ENCODE measurements at places on chromosomes 12 and 14.

DNA sequence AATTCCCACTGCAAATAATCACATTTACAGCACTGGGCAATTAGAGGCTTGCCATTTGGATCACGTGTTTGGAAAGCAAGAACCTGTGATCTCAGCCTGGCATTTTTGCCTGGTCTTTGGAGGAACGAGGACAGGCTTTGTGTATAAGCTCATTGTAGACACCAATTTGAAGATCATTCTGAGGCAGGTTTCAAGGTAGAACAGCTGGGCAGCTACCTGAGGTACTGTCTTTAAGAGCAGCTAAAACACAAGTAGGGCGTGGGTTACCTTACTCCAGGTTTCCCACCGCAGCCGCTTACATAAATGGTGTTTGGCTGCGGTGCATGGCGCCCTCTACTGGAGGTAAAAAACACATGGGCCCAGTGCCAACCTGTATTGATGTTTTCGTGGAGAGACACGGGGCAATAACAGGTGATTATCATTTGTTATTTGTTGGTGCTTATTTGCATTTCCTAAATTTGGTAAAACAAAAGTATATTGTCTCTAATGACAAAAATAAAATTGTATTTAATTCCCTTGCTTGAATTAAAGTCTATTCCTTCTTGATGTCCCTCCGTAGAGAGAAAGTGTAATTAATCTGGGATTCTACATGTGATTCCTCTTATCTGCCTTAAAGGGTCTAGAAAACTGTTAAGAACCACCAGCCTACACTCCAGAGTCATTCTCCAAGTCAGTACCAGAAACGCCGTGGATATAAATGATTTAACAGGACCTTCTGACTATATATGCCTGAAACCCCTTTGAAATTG lies 69.7 kb downstream of the SVOP start:
- peak; percentile 71 for DNase-seq

DNA sequence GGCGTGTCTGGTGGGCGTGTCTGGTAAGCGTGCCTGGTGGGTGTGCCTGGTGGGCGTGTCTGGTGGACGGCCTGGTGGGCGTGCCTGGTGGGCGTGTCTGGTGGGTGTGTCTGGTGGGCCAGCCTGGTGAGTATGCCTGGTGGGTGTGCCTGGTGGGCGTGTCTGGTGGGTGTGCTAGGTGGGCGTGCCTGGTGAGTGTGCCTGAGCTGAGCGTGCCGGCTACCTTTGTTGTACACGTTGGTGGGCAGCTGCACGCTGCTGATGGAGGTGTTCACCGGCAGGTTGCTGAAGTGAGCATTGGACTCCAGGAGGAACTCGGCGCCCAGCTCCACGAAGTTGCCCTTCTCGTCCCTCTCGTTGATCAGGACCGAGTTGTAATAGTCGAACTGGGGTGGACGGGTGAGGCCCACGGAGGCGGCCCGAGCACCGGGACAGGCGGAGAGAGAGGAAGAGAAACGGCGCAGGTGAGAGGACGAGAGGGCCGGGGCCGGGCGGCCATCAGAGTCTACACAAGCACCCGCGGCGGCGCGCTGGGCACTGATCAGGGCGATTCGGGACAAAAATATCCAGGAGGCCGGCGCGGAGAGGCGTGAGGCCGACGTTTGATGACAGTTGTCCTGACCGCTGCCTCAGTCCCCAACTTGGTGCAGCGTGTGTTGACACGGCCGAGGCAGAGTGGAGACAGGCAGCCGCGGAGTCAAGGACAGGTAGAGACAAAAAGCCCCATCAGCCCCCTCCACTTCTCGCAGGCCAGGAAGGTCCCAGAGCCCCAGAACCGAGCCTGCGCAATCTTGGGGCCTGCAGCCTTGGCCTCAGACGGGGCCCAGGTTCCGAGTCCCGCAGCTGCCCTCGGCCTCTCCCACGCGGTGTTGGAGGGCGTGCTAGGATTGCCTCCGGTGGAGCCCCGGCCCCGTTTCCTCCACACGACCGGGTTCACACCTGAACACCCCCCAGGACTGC lies 10.5 kb downstream of the CACNA2D4 start:
- DNase-seq = no peak

GRCh38 chr14:22333422-22334274 lies 255.4 kb downstream of the DAD1 start:
- DNase-seq = no peak

DNA sequence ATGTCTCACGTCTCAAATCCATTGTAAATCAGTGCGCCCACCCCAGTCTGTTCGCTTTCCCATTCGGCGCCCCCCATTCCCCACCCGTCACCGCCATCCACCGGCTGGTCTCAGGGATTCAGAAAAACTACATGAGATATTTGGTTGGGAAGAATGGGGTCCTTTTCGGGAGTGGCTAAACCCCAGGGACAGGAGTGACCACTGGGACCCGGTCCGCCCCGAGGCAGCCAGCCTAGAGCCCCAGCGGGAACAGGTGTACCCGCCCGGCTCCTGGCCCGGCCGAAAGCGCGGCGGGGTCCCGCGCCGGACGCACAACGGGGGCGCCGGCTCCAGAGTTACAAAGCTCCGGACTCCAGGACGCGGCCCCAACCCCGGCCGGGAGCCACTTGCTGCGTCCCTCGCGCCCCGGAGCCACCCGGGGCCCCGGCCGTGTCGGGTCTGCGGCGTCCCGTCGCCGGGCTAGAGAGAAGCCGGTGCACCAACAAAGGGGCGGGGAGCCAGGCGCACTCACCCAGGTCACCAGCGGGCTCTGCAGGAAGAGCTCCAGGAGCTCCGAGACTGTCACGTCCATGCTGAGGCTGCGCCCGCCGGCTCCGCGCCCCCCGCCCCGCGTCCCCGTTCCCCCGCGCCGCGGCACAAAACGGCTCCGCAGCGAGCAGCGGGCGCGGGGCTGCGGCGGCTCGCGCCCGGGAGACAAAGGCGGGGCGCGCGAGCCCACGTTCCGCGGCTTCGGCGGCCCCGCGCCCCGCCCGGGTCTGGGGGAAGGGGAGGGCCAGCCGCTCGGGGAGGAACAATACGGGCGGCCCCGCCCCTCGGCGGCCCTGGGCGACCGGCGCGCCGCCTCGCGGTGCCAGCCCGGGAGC lies at the start of gene CCDC88C:
Gene CCDC88C, minus strand, starts transcription at position 701 of the 863 bp plus-strand sequence. Its CDS starts 130 bp downstream, at position 571.
- no peak for DNase-seq

DNA sequence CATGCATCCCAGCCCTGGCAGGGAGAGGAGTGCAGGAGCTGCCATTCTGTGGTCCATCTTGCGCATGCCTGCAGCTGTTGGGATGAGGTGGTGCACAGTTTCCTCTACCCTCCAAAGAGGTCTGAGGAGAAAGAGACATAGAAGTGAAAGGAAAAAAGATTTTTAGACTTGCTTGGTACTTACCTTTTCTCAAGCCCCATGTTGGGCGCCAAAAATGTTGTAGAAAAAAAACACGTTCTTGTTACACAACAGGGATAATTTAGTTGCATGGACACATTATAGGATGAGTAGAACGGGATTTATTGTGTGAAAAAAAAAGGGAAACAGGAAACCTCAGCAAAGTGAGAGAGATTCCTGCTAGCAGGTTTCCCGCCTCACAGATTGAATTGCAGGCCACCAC lies 244.4 kb upstream of the GARIN2 start:
- peak; percentile 2 for DNase-seq

DNA sequence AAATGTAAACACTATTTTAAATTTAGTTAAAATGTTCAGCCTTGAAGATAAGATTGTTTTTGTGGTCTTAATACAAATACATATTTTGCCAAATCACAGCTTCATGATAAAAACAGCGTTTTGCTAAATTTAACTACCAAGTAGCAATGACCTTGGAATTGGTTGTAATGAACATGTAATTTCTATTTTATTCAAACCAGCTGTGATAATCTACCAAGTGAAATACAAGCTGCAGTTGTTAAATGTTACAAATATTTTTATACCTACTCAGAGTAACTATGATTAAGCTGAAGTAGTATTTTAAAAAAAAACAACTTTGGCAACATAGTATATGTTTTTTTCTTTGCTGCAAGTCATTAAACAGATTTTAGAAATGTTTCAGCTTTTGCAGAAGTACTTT lies 96.2 kb downstream of the CPSF2 start:
- no peak for DNase-seq

DNA sequence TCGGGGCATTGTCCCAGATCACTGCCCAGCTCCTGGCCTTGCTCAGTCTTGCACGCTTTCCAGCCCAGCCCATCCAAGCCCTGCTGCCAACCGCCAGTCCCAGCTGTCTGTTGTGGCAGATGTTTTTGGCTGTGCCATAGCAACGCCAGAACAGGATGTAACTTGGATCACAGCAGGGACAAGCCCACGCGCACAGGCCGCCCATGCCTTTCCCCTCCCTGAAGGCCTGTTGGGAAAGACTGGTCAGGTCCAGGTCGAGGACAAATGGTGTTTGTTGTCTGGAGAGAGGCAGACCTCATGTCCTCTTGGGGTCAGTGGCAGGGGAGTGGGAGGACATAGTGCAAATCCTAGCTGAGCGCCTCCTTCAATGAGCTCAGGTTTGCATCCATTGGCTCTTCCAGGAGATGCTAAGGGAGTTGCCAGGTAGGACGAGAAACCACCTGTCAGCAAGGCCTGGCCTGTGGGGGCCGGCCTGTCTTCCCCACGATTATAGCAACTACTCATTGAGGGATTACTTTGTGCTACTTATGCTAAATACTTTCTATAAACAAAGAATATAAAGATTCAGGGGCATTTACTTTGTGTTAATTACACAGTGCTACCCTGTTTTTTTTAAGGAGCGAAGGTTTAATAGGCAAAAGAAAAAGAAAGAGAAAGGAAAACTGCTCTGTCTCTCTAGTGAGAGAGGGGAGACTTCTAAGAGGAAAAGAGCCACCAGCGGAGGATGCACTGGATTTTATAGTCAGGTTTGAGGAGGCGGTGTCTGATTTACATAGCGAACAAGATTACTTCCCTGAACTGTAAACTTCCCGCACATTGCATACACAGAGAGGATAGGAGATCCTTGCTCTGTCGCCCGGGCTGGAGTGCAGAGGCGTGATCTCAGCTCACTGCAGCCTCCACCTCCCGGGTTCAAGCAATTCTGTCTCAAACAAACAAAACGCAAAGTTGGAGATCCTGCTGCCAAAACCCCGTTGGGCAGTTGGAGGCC lies 42.8 kb upstream of the CORO1C start:
- peak; percentile 68 for DNase-seq

DNA sequence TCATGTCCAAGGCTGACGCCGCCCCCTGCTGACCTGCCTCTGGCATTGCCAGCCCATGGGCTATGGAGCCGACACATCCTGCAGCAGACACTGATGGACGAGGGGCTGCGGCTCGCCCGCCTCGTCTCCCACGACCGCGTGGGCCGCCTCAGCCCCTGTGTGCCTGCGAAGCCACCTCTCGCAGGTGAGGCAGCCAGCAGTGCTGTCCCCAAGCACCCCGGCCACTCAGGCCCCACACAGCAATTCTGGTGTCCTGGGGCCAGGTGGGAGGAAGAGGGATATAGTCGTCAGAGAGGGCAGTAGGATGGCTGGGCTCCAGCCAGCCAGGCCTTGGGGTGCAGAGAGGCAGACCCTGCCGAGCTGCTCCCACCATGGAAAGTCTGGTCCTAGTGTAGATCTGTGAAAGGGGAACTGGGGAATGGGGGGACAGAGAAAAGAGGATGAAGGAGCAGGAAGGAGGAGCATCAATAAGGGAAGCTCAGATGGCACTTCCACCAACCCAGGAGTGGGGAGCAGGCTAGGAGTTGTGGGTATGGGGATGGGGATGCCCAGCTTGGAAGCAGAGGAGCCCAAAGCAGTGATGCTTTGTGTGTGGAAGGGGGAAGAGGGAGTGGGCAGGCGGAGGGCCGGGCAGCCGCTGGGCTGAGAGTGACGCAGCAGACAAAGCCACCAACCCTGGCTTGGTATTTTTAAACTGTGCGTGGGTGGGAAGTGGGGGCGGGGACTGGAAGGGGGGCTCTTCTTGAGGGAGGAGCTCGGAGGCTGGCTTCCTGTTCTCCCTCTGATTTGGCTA lies 4.7 kb downstream of the NAB2 start:
- peak; percentile 65 for DNase-seq

DNA sequence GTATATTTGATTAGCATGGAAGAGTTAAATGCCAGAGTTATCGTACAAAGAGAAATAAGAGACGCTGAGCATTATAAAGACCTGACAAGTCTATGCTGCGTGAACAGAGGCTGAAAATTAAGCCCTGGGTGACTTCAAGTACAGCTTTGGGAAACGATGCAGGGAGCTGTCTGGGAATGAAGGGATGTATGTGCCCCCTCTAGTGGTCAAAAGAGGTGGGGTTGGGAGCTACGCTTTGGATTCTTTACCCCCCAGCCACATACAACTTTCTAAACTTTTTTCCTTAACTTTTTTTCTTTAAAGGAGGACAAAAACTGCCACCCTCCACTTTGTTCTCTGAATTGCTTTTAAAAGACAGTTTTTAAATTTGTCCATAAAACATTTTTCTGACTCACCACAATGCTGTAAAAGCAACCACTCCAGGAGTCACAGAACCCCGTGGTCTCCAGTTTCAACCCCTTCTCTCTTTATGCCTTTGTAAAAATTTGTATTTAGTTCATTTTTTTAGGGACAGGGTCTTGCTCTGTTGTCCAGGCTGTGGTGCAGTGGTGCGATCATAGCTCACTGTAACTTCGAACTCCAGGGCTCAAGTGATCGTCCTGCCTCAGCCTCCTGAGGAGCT lies 59.4 kb downstream of the ZNF664 start:
- peak; percentile 69 for DNase-seq

- no peak for DNase-seq
Measured at GRCh38 chr12:12835378-12836146, 22.4 kb downstream of the DDX47 start.

- peak; percentile 40 for DNase-seq
Measured at GRCh38 chr14:64645220-64645892, 58.9 kb upstream of the PLEKHG3 start.

GRCh38 chr14:54446161-54446693 lies 5.1 kb upstream of the CNIH1 start:
- no peak for DNase-seq

DNA sequence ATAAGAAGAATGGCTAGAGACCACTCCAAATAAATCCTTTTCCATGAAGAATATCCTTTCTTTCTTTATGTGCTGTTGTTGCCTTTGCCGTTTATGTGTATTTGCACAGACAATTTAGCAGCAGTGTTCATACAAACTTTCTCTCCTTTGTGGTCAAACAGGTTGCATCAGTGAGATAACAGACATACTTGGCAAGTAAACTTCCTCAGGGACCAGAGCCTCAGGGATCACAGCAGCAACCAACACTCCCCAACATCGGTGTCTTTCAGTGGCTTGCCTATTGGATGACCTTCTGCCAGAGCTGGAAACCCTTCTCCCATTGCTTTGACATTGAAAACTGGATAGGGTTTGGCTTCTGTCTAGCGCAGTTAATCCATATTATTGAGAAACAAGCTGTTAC lies 252.2 kb downstream of the BTG1 start:
- no peak for DNase-seq

DNA sequence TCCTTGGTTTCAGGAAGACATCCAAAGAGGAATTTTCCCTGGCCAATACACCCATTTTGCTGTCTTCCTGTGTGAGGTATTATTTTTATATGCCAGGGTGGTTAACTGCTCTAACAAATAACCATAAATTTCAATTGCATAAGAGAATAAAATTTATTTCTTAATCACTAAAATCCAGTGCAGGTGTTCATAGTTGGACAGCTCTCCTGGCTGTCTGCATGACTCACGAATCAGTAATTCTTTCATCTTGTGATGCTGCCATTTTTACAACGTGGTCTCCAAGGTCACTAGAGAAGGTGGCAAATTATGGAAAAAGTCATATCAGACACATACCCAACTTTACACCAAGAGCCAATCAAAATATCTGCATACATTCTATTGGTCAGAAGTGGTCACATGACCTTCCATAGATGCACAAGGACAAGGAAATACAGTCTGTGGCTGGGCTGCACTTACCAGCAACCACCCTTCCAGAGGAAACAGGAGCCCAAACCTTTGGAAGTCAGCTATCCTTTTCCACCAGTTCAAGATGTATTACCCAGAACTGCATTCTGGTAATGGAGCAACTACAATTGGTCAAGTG lies 193.5 kb upstream of the PLEKHG7 start:
- DNase-seq = no peak

- peak; percentile 48 for DNase-seq
Measured at GRCh38 chr12:15629108-15629507, 160.1 kb downstream of the EPS8 start.

Data from muscle of arm (tissue), 14 donors.